Thyroid gland (tissue), 4 donors: ENCODE measurements at places on chromosomes 16 and 17. TPM values are rescaled to one million over a fixed set of nuclear protein-coding genes. Genes with fewer than 3 reads are reported as not detected.

- no peak for DNase-seq
These were observed 55.9 kb downstream of the MSI2 start for GRCh38 chr17:57312242-57312641.

DNA sequence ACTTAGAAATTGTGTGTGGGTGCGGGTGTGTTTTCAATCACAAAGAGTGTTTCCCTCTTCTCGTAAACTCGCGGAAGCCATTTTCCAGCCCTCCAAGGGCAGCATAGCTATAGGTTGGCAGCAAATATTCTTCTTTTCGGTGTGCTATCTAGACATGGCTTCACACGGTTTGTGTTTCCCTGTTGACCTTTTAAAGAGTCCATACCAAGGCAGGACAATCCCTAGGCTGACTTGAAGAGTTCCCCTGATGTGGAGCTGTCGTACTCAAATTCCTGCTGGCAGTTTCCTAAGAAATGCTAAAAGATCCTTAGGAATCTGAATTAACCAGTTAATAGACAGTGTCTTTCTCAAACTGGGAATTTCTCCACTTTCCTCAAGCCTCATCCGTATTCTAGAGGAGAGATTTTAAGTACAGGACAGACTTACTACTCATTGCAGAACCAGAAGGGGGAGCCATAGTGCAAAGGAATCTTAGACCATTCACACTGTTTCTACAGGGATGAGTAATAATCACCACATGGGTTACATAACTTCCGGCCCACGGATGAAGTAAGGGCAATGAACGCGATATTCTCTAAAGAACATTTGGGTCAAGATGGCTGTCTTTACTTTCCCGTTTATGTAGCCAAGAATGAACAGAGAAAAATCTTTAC, 288.6 kb upstream of the ELAC2 start:
- DNase-seq, result no peak

Gene TMEM100
- 3.8 TPM for total RNA-seq

GRCh38 chr17:81863833-81864768, 3.8 kb upstream of the P4HB start:
- DNase-seq, result no peak

Gene STAT3
- total RNA-seq, result 147 TPM

DNA sequence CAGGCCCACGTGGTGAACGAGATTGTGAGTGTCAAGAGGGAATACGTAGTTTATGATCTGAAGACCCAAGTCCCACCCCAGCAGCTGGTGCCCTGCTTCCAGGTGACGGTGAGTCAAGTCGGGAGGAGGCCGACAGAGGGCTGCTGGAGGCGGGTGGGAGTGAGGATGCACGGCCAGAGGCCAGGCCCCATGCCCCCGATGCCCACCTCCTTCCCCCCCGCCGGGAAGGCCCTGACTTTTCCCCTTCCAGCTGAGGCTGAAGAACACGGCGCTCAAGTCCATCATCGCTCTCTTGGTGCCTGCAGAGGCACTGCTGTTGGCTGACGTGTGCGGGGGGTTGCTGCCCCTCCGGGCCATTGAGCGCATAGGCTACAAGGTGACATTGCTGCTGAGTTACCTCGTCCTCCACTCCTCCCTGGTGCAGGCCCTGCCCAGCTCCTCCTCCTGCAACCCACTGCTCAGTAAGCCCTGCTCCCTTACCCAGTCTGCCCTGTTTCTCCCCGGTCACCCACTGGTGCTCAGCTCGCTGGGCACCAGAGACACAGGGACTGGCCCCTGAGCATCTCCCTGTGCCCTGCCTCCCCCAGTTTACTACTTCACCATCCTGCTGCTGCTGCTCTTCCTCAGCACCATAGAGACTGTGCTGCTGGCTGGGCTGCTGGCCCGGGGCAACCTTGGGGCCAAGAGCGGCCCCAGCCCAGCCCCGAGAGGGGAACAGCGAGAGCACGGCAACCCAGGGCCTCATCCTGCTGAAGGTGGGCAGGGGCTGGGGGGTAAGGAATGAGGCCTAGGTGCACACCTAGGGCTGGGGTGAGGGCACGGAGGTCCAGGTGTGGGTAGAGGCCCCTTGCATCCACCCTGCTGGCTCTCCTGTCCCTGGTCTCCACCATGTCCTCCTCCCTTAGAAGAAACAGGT, 2.6 kb downstream of the ZACN start:
- DNase-seq, result no peak

Gene FZD2
- total RNA-seq, result 5.9 TPM

DNA sequence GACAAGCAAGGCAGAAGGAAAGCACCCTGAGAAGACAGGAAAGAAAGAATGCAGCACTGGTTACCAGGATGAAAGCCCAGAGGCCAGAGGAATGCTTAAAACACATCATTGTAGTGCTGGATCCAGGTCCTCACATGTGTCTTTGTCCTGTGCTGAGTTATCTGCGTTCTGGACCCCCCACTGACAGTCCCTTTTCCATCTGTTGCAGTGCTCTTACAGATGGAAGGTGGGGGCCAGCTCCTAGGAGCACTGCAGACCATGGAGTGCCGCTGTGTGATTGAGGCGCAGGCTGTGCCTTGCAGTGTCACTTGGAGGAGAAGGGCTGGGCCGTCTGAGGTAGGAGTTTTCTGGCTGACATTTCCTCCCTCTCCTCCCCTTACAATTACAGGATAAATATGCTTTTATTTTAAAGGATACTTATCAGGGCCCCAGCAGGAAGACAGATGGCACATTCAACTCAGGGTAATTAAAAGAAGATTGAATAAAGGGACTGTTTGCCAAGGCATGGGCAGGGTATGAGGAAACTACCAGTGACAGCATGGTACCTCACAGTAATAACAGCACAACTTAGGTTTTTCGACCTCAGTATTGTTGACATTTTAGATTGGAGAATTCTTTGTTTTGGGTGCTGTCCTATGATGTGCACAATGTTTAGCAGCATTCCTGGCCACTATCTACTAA, 3.0 kb downstream of the EME1 start:
- DNase-seq, result no peak

GRCh38 chr16:380762-381011, 1.1 kb downstream of the PGAP6 start:
- DNase-seq, result no peak

DNA sequence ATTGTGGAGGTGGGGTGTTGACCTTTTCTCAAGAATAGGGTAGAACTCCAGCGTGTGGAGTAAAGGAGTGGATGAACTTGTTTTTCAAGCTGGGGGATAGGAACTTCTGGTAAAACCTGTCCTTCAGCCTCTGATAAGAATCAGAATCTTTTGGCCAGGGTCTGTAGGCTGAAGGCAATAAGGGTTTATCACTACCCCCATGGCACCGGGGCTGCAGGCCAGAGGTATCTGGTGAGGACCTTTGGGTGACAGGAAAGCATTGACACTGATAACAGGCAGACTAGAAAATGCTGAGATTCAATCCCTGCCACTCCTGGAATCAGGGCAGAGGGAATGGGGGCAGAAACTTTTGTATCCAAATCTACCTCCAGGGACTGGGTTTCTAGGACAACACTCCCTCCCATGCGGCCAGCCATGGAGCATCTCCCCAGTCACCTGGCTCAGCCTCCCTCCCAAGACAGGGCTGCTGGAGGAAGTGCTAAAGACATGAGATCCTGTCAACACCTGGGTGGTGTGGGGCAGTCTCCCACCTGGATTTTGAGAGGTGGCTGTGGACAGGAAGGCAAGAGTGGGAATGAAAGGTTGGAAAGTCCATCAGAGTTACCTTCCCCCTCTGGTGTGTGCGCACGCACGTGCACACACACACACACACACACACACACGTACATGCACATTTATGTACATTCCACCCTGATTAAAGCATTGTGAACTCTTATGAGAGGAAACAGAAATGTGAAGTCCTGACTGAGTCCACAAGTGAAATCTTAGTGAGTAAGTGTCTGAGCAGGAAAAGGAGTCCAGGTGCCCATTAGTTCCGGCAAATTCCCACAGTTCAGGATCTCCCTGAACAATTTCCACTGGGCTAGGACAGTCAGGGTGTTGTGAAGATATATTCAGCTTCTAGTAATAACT, 53.1 kb upstream of the MARCHF10 start:
- no peak for DNase-seq
